ENCODE measurements at places on chromosomes 5 and 9.
A peak's percentile ranks its signal among the peaks of the same experiment; 100 is the strongest.

DNA sequence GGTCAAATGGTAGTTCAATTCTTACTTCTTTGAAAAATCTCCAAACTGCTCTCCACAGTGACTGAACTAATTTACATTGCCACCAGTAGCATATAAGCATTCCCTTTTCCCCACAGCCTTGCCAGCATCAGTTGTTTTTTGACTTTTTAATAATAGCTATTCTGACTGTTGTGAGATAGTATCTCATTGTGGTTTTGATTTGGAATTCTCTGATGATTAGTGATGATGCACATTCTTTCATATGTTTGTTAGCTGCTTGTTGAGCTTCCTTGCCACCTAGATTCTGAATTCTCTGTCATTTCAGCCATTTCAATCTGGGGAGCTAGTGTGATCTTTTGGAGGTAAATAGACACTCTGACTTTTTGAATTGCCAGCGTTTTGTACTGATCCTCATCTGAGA, 24.0 kb downstream of the CDK20 start:
- no peak for DNase-seq

GRCh38 chr5:143673676-143674468, 138.1 kb upstream of the HMHB1 start:
- DNase-seq: peak; percentile 43

DNA sequence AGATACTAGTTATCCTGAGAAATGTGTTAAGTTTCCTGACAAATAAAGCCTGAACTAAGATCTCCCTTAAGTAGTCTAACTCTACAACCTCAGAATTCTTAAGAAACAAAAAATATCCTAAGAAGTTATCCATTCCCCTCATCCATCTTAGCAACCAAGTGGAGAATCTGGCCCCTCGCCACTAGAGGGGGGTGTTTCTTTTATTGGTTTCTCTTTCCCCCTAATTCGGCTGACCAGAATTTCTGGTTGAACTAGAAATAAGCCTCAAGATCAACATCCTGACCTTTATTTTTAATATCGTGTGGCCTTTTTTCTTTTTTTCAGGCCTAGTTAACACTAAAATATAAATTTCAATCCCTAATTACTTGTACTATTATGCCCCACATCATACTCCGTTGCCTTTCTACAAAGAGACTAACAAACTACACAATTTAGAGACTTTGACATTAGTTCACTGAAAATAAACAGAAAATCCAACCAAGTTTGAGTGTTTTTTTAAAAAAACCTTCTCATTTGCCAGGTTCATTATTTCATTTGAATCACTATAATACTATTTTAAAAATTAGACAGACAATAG, 14.3 kb upstream of the NR4A3 start:
- no peak for DNase-seq

DNA sequence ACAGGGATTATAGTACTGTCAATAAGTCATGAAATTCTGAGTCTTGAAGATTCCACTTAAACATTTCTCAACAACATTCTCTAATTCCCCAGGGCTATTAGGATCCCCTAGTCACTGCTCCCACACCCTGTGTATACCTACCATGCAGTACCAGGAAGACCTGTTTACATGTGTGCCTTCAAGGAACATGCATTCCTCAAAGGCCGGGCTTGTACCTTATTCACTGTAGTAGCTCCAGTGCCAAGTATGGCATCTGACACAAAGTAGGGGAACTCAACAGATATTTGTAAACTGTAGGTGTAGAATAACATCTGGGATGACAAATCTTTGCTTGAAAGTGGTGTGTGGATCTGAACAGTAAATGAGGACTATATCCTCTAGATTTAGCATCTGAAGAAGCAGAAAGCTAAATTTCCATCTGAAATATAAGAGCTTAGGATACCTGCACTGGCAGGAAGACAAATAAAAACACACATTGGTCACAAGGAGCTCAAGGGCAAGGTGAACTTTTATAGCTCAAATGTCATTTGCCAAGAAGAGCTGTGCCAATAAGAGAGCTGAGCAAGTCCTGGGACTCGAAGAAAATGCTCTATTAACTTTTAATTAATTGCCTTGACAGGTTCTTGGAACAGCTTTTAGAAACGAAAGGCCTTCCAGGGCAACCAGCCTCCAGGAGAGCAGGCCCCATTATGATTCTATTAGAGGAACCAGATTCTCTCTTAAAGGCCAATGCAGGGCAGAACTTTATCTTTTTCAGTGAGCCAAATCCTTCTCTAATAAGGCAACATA, 52.3 kb upstream of the MYOT start:
- no peak for DNase-seq

DNA sequence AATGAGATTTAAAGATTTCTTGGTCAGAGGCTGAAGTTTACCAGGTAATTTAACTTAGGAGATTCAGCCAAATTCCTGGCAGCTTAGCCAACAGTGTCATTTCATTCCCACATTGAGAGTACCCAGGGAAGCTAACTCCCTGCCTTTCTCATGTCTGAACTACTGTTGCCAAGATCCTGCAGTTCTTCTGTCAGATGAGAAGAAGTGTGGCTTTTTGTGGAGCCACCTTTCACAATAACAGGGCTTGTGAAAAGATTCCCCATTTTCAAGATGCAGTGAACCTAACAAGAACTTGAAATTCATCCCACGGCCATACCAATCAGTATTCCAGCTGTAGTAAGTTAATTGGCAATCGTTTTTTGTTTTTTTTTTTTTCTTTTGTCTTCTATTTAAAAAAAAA, 176.4 kb downstream of the XRCC4 start:
- no peak for DNase-seq

- DNase-seq: no peak
Observed at GRCh38 chr5:96264047-96264446, 169.0 kb downstream of the PCSK1 start.

DNA sequence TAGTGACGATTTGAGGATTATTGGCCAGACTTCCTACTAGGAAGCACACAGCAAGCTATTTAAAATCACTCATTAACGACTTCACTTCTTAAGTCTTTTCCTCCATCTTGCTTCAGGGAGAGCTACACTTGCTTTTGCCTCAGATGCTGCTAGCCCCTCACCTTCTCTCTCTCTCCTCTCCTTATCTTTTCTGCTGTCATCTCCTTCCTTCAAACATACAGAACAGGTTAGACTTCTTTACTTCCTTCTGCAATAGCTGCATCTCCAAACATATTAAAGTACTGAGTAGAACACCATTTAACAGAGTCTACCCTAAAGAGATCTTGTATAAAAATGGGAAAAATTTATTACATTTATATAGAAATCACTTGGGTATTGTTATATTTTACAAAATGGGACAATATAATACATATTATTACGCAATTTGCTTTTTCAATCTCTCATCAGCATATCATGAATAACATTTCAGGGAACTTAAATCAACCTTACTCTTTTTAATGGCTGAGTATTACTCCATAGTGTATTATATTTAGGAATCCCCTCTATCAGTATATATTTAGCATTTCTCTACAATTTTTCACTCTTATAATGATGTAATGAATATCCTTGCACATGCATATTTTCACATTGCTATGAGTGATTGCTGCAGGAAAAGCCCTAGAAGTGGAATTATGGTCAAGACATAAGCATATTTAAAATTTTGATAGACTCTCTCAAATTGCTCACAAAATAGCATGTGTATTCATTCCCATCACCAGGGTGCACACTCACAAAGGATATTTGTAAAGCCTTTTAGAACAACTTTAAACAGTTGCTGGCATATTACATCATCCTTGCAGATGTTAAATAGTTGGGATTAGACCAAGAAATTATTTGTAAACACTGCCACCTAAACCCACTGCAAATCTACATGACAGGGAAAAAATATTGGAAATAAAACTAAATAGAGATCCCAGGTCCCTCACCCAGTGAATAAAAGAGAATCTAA, 164.5 kb upstream of the NFIB start:
- DNase-seq: no peak

DNA sequence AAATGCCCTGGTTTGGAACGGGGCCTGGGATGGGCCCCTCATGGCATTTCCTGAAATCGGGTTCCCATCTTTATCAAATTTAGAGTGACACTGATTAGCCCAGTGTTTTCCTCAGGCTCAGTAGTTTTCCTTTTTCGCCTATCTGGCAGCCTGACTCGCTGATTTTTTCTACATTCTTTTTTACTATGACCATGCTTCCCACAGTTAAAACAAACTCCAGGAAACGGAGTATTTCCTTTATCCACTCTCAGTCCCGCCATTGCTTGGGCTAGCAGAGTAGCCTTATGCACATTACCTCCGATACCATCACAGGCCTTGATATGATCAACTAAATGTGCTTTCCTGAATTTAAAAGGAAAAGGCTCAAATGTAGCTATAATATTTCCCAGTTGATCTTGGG, 5.5 kb downstream of the OR1Q1 start:
- no peak for DNase-seq

GRCh38 chr5:62315376-62316175, 9.6 kb downstream of the KIF2A start:
- DNase-seq: no peak

GRCh38 chr9:136090768-136091581, 4.1 kb downstream of the NACC2 start:
- DNase-seq: no peak

DNA sequence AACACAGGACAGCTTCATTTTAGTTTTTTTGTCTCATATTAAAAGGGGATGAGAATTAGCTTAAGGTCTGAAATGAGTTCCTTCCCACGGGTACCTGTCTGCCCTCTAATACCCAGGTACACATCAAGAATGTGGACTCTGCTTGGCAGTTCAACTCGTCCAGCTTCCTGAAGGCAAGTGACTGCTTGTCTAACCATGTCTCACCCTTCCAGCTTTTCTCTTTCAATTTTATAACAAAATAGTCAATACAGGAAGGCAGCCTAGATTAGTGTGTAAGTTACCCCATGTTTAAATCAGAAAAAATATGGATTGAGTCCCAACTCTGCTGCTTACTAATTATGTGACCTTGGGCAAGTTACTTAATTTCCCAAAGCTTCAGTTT, 50.5 kb upstream of the C5orf46 start:
- DNase-seq: no peak

DNA sequence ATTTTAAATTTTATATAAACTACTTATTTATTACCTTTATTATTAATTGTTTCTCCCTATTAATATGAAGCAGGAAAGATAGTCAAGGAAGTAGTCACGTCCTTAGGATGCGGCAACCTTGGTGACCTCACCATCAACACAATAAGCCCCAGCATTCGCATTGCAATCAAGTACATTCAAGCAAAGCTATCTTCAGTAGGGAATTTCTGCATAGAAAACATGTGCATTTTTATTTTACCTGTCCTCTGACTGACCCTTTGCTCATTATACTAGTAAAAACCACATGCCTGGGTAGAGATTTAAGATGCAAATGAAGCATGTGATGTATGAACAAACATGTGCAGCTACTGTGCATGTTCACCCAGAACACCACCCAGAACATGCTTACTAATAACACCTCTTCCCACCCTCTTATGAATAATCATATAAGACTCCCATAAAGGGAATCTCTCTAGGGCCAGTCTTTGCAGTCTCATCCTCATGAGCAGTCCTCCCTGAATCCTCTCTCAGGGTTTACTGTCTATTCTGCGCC, 869.6 kb downstream of the TAF11L14 start:
- no peak for DNase-seq

DNA sequence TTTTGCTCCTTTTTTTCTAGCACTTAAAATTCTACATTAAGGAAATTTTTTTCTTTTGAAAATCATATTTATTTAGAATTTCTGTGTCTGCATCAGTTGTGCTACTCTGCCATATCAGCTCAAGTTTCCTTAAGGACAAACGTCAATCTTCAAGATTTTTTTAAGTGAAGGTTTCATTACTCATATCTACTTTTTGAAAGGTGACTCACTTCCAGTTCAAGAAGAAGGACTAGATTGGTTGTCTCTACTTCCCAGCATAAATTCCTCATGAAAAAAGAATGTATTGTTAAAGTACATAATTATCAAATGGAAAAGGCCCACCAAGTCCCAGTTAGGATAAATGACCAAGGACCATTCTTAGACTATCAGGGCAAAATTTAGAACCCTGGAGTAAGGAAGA, 626.5 kb downstream of the DMRTA1 start:
- DNase-seq: no peak

DNA sequence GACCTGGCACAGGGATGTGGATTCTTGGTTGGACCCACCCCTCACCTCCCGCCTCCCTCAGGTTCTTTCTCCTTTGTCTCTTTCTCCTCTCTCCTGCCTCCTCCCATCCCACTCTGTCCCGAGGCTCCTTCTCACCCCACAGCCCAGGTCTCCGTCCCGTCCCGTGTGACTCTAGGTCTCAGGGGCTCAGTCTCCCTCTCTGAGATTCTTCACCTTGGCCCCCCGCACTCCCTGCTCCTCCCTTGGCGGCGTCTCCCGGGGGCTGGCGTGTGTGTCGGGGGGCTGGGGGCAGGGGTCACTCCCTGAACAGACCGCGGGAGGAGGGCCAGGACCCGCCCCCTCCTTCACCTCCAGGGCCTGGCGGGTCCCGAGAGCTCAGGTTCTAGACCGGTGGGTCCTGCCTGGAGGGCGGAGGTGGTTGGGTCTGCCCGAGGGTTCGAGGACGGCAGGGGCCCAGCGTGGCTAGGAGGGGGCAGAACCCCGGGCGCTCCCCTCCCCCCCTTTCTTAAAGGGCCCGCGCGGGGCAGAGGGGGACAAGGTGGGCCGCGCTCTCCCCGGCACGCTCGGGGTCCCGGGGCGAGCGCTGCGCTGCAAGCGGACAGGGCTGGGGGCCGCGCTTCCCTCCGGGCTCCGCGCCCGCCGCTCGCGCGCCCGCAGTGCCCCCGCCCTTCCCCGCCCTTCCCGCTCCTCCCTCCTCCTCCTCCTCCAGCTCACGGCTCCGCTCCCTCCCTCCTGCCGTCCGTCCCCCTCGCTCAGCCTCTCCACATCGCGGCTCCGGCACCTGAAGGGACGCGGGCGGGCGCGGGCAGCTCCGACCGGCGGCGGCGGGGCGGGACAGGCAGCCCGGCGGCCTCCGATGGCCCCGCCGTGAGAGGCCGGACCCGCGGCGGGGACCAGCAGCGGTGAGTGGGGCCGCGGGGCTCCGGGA, at the start of gene PSD2:
PSD2 (plus strand) TSS at position 735 of the 928 bp plus-strand sequence. CDS start 13,633 bp downstream, outside the sequence.
- peak; percentile 5 for DNase-seq

DNA sequence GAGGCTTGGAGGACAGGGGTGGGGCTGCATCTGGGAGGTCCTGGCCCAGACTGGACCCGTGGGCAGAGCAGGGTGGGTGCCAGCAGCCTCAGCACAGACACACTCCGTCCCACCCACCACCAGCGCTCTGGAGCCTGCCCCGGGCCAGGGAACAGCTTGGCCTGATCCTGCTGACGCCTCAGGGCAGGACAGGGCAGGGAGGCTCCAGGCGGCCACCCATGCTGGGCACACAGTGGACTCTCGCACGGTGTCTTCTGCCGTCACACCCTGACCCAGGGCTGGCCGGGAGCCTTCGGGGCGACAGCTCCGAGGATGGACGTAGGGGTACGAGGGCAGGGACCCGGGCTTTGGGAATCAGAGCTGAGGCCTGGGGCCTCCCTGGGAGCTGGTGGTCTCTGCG, 8.2 kb upstream of the PTGDS start:
- DNase-seq: no peak

GRCh38 chr5:111337688-111338087, 113.5 kb downstream of the CAMK4 start:
- DNase-seq: no peak

DNA sequence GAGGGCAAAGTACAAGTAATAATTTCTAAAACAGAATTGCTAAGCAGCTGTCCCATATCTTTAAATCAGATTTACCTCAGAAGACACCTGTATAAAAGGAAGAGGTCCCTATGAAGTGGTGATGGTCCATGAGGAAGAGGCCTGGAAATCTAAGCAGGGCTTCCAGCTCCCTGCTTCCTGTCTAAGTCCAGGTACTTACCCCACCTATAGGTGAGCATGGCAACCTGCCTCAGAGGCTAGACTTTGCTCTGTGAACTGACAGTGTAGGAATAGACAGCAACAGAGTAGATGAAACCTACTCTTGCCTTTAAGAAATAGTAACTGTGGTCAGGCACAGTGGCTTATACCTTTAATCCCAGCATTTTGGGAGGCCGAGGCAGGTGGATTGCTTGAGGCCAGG, 55.8 kb upstream of the ARRDC3 start:
- no peak for DNase-seq

All from NCI-H774 (cell line).